ENCODE measurements at places on chromosomes 12 and 14. TPM values are rescaled to one million over a fixed set of nuclear protein-coding genes. Genes with fewer than 3 reads are reported as not detected.
A peak's percentile ranks its signal among the peaks of the same experiment; 100 is the strongest.

- H3K27me3 ChIP-seq, result no peaks in the 10 kb centered on the region
- no peak for DNase-seq
- no peaks in the 10 kb centered on the region for H3K36me3 ChIP-seq
- H3K4me1 ChIP-seq, result peaks cover 15% of the 10 kb centered on the region
Observed at GRCh38 chr12:106228320-106228710, 19.5 kb downstream of the CKAP4 start.

Gene C12orf56
- not detected for total RNA-seq

Gene CHMP4A
- total RNA-seq, result 88.6 TPM

GRCh38 chr14:52318826-52319645, 4.9 kb downstream of the PTGER2 start:
- DNase-seq, result peak; percentile 18
- H3K4me3 ChIP-seq, result no peak overlapping the region
- H3K27me3 ChIP-seq, result peaks cover 12% of the 10 kb centered on the region
- no peak overlapping the region for H3K27ac ChIP-seq
- H3K36me3 ChIP-seq, result no peaks in the 10 kb centered on the region

- no peak overlapping the region for H3K27ac ChIP-seq
- DNase-seq, result no peak
- peaks cover 29% of the 10 kb centered on the region for H3K27me3 ChIP-seq
Observed at GRCh38 chr14:24513009-24513408, 4.9 kb upstream of the CMA1 start.

- no peak for DNase-seq
- H3K4me1 ChIP-seq, result no peaks in the 10 kb centered on the region
- H3K27me3 ChIP-seq, result no peaks in the 10 kb centered on the region
- H3K36me3 ChIP-seq, result peaks cover 18% of the 10 kb centered on the region
- H3K4me3 ChIP-seq, result no peak overlapping the region
Observed at GRCh38 chr14:103773521-103773920, 57.9 kb downstream of the ZFYVE21 start.

- no peaks in the 10 kb centered on the region for H3K27me3 ChIP-seq
- H3K4me3 ChIP-seq, result no peak overlapping the region
- H3K27ac ChIP-seq, result no peak overlapping the region
- DNase-seq, result no peak
- peaks cover 9% of the 10 kb centered on the region for H3K4me1 ChIP-seq
Observed at GRCh38 chr12:92535961-92536360, 166.8 kb upstream of the PLEKHG7 start.
